ENCODE measurements at places on chromosomes 6 and 20.

GRCh38 chr6:71181565-71181964 is 107.0 kb upstream of the OGFRL1 start:
- DNase-seq, result peak; percentile 91

DNA sequence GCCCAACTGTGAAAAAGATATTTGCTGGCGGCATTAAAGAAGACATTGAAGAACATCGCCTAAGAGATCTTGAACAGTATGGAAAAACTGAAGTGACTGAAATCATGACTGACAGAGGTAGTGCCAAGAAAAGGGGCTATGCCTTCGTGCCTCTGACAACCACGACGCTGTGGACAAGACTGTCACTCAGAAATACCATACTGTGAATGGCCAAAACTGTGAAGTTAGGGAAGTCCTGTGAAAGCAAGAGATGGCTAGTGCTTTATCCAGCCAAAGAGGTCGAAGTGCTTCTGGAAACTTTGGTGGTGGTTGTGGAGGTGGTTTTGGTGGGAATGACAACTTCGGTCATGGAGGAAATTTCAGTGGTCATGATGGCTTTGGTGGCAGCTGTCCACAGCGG is 7.5 kb downstream of the SFT2D1 start:
- no peak for DNase-seq

- no peak for DNase-seq
Observed at GRCh38 chr6:27476090-27476489, 3.2 kb upstream of the ZNF184 start.

DNA sequence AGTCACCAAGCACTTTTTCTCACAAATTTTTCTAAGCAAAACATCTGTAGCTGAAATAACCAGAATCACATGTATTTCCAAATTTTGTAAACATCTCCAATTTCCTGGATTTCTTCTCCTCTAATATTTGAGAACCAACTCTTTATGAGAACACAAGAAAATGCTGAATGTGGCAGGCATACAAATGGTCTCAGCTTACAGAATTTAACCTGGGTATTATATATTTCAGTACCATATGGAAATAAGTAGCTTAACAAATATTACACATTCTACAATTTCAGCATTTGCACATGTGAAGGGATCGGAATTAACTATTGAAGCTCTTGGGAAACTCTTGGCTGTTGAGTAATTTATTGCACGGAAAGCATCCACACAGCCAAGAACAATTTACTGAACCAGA is 92.5 kb downstream of the TBXT start:
- no peak for DNase-seq

- DNase-seq, result peak; percentile 47
Observed at GRCh38 chr6:26328265-26328844, 36.6 kb upstream of the BTN3A2 start.

GRCh38 chr6:93549868-93550267 is 130.5 kb upstream of the EPHA7 start:
- DNase-seq, result no peak

DNA sequence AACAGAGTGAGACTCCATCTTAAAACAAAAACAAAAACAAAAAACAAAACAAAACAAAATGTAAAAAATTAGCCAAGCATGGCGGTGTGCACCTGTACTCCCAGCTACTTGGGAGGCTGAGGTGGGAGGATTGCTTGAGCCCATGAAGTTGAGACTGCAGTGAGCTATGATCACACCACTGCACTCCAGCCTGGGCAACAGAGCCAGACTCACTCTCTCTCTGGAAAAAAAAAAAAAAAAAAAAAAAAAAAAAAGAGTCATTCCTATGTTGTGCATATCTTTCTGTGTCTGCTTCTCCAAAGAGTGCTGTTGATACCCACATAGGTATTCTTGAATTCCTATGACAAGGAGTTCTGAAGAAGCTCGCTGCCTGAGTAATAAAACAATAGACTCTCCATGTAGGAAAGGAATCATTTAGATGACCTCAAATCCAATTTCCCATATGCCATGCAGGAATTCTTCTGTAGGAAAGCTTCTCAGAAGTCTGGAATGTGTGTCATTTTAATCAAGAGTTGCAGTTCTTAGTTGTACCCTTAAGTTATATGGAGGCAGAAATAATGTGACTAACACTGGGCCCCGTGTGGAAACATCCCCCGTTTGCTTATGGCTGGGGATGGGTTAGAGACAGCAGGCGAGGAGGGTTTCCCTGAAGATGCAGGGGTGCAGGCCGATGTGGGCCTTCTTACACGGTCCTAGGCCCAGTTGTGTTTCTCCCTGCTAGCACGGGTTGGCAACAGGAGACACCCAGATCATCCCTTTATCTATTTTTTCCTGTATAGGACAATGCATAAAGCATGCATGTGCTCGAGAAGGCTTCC is 79.4 kb downstream of the ZDHHC14 start:
- DNase-seq, result peak; percentile 37

DNA sequence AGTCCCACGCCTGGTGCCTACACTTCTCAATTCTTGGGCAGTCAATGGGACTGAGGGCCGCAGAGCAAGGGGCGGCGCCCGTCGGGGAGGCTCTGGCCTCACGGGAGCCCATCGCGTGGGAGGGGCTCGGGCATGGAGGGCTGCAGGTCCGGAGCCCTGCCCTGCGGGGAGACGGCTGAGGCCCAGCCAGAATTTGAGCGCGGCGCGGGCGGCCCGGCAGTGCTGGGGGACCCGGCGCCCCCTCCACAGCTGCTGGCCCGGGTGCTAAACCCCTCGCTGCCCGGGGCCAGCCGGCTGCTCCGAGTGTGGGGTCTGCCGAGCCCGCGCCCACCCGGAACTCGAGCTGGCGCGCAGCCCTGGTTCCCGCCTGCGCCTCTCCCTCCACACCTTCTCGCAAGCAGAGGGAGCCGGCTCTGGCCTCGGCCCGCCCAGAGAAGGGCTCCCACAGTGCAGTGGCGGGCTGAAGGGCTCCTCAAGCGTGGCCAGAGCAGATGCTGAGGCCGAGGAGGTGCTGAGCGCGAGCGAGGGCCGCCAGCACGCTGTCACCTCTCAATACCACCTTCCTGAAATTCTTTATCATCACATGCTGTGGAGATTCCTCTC is 58.5 kb downstream of the BAK1 start:
- DNase-seq, result no peak

GRCh38 chr20:38872036-38872435 is 54.2 kb upstream of the FAM83D start:
- DNase-seq, result no peak

GRCh38 chr6:136959471-136959891 is 37.4 kb downstream of the SLC35D3 start:
- DNase-seq, result no peak

- DNase-seq, result peak; percentile 33
Observed at GRCh38 chr20:37943033-37943432, 40.1 kb downstream of the VSTM2L start.

- peak; percentile 87 for DNase-seq
Observed at GRCh38 chr20:63224412-63225081, 8.6 kb upstream of the YTHDF1 start.

DNA sequence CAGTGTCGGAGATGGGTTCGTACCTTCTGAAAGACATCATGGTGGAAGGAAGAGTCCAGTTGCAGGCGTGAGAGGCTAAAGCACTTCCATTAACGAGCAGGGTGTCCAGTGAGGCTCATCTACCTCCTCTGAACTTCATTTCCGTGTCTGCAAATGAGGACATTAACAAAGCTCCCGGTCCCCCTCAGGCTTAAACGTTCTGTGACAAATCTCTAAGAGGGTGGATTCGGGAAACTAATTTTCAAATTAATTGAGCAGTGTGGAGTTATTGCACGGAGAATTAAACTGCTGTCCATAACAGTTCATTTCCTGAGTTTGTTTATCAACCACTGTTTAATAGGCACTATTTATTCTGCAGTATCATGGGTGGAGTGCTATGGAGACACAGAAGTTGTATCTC is 68.2 kb downstream of the TRMT6 start:
- DNase-seq, result no peak

- no peak for DNase-seq
Observed at GRCh38 chr20:50632236-50632635, 59.1 kb downstream of the RIPOR3 start.

DNA sequence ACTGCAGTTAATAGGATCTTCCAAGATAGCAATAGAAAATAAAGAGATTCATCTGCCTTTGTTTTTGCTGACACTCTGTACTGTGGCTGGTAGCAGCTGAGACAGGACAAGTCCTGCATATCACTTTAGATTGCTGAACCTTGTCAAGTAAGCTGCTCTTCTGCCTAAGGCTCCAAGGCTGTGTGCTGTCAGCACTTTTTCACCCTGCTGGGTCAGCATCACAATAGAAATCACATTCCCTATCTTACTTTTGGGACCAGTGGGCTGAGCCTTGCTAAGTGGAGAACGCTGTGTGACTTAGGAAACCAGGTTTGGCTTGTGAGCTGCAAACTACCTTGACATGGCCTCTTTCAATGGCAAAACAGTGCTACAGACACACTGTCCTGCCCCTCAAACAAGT is 263.9 kb downstream of the FRK start:
- DNase-seq, result peak; percentile 2

- DNase-seq, result no peak
Observed at GRCh38 chr20:15332711-15333160, 995.3 kb upstream of the FLRT3 start.

DNA sequence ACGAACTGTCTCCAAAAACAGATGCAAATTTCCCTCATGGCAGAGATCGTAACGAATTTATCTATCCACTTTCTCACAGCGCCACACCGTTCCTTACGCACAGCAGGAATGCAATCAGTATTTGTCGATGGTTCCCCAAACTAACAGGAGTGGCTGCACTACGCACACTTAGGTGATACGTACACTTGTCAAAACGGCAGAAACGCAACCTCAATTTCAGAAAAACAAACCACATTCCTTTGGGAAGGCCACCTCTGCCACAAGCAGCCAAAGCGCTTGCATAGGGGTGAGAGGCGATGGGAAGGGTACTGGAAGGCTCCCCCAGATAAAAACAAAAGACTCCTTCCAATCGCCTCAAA is 638 bp downstream of the MDN1 start:
- DNase-seq, result peak; percentile 27

DNA sequence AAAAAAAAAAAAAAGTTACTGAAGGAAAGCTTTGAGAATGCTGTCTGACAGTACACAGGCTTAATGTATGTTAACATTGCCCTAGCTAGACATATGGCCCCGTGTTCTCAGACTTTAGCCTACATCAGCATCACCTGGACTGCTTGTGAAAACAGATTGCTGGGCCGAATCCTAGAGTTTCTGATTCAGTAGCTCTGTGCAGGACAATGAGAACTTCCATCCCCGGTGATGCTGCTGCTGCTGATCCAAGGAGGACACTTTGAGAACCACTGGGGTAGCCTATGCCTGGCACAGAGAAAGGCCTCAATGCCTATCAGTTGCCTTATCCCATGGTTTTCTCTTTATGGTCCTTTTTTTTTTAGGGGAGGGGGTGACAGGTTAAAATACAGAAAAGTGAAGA is 1.6 kb downstream of the HCK start:
- no peak for DNase-seq

- DNase-seq, result peak; percentile 90
Observed at GRCh38 chr20:49699200-49699992, 14.3 kb downstream of the B4GALT5 start.

DNA sequence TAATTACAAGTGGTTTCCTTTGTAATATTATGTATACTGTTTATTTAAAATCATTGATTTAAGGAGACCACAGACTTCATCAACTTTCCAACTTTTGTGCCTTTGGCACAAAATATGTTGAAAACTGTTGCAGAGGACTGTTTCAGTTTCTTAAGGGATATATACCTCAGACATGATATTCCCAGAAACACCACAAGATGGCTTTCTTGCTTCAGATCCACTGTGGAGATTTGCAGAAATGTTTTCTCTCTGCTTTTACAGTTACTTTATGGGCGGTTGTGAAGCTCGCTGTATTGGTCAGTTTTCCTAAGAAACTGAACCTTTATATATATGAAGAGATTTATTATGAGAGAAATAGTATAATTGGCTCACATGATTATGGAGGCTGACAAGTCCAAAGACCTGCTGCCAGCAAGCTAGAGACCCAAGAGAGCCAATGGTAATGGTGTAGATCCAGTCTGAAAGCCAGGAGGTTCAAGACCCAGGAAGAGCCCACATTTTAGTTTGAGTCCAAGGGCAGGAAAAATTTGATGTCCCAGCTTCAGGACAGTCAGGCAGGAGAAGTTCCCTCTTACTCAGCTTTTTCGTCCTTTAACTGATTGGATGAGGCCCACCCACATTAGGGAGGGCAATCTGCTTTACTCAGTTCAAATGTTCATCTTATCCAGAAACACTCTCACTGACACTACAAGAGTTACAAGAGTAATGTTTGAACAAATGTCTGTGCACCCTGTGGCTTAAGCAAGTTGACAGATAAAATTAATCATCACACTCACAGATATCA is 12.8 kb downstream of the ME1 start:
- DNase-seq, result peak; percentile 57

- DNase-seq, result no peak
Observed at GRCh38 chr6:72925136-72925535, 300.2 kb downstream of the KHDC1L start.

DNA sequence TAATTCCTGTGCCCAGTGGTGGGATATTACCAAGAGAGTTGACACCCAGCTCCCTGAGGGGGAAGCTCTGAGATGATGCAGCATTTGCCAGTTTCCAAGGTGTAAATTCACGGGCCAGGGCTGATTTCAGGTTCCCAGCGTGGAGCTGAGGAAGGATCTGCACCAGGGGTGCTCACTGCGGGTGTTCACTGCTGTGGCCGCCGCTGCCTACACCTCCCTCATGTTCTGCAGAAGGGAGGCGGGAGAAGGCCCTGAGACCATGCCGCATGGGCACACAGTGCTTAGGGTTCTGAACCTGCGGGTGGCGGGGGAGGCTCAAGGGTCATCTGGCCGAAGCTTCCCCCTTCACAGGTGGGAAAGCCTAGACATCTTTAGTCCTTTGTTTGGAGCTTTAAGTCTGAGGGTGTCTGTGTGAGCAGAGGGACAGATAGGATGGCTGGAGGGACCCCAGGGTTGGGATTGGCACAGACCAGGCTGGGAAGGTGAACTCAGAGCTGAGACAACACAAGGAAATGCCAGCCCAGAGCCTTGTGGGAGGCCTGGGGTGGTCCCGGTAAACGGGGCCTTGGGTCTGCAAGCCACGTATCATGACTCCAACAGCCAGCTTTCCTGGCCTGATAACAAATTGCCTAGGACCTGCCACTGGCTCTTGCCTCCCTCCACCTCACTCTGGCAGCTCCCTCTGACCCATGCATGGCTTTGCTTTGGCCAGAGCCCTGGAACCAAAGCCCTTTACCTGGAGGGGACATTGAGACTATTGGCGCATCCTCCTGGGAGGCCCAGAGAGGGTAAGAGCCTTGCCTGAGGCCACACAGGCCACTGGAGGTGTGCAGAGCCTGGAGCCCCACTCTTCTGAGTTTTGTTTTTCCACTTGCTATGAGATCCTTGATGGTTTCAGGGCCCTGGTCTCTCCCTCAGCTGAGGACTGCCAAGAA is 40.4 kb downstream of the SYNJ2 start:
- no peak for DNase-seq

DNA sequence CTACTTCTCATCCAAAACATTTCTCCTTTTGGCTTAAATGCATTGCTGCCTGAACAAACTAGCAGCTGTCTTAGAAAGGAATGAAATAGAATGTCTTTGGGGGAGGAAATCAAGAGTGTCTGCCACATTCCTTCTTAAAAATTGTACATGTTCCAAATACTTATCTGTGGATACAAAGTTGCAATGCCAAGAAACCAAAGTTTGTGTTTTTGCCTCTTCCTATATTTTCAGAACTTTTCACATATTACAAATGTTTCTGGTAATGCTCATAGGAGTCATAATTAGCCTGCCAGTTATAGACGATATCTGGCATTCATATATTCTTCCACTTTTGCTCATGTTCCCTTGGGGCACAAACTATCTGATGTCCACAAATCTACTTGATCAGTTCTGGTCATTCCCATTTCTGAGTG is 165.5 kb upstream of the BMP5 start:
- no peak for DNase-seq

- DNase-seq, result peak; percentile 88
Observed at GRCh38 chr6:14665827-14666724, 548.5 kb downstream of the CD83 start.

GRCh38 chr20:2688041-2688591 is 4.5 kb upstream of the EBF4 start:
- peak; percentile 26 for DNase-seq
